Retina (tissue), 1 donor: ENCODE measurements at places on chromosomes 2 and 18.
A peak's percentile ranks its signal among the peaks of the same experiment; 100 is the strongest.

- DNase-seq, result no peak
Observed at GRCh38 chr2:174781996-174782395, 17.7 kb upstream of the CHRNA1 start.

DNA sequence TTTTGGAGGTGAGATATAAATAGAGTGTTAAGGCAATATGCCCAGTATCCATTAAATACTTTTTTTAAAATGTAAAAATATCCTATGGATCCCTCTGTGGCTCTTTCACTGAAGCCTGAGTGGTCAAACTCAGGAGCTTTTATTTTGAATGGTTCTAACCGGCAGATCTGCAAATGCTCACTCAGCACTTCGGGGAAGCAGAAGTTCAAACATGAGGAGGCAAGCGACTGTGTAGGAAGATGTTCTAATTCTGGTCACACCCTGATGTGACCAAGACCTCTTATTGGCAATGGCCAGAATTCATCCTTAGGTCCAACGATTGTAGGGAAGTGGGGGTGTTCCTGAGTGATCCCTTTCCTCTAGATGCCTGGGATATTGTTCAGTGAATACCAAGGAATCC, 168.8 kb downstream of the CDCA7 start:
- DNase-seq, result no peak

- no peak for DNase-seq
Observed at GRCh38 chr2:227804975-227805374, 8.7 kb upstream of the CCL20 start.

DNA sequence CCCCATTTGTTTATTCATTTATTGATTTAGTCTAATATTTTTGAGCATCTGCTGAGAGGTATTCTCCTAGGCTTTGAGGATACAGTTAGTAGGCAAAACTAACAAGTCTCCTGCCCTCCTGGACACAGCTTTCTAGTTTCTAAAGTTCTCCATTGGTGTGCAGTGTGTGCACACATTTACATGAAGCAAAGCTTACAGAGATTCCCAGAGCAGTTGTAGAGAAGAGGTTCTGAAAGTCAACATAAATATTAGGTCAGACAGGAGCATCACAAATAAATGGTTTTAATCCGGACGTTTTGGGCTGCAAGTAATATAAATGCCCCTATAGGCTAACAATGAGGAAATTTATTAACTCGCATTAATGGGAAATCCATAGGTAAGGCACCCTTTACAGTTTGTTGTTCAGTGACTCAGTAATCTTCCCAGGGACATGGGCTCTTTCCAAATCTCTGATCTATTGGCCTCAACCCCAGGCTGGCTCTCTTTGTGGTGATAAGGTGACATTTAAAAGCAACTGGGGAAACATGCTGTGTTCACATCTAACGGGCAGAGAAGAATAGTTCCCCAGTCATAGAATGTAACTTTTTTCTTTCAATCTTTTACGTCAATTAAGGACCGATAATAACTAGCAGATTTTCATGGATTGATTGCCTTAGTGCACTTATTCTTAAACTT, 407.2 kb downstream of the PTPRM start:
- DNase-seq, result no peak

GRCh38 chr2:105783151-105783738, 38.5 kb downstream of the NCK2 start:
- no peak for DNase-seq

- DNase-seq, result peak; percentile 87
Observed at GRCh38 chr2:1591978-1592907, 152.1 kb downstream of the PXDN start.

- no peak for DNase-seq
Observed at GRCh38 chr2:228410061-228410460, 228.6 kb upstream of the SPHKAP start.

DNA sequence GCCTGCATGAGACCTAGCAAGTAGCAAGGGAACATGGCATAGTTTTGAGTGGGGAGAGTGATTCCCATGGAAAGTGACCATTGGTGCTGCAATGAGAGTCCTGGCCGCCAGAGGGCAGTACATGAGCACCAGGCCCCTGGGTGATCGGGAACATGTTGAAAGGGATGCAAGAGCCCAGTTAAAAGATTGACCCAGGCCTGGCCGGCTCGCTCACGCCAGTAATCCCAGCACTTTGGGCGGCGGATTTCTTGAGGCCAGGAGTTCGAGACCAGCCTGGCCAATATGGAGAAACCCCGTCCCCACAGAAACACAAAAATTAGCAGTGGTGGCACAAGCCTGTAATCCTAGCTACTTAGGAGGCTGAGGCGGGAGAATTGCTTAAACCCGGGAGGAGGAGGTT, 22.2 kb downstream of the FAP start:
- DNase-seq, result peak; percentile 30

- no peak for DNase-seq
Observed at GRCh38 chr2:19579461-19579860, 221.0 kb upstream of the OSR1 start.

GRCh38 chr2:197251576-197251975, 59.0 kb downstream of the ANKRD44 start:
- DNase-seq, result no peak

DNA sequence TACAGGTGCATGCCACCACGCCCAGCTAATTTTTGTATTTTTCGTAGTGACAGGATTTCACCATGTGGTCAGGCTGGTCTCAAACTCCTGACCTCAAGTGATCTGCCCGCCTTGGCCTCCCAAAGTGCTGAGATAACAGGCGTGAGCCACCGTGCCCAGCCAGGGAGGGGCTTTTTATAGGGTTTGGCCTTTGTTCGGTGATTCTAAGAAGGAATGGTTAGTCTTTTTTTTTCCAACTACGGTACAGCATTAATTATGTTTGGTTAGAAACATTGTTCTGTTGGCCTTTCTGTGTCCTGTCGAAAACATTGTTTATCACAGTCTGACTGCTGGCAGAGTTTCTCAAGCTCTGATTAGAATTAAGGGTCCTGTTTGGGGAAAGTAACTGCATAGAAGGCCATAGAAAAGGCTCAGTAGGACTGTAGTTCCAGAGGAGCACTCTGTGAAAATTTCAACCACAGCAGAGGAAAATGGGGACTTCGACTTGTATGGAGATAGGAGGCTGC, 19.3 kb upstream of the SMCHD1 start:
- DNase-seq, result no peak

DNA sequence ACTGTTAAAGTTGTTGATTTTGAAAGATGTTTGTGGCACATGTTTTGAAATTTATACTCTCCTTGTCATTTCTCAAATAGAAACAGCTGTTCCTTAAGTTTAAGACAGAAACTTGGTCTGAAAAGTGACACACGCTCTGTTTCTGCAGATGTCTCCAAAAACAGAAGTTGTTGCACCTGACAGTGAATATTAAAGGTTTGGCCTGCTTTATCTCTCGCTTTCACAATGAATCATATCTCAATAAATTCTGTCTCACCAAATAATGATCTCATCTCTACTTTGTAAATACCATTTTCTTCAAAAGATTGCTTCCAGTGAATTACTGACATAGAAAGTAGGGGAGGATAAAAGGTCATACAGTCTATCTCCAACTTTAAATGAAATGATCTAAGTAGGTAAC, 294.9 kb upstream of the SYT4 start:
- DNase-seq, result no peak

GRCh38 chr2:206993396-206993911, 54.1 kb downstream of the CPO start:
- DNase-seq, result no peak

- no peak for DNase-seq
Observed at GRCh38 chr18:3923750-3924149, 473.8 kb downstream of the TGIF1 start.

DNA sequence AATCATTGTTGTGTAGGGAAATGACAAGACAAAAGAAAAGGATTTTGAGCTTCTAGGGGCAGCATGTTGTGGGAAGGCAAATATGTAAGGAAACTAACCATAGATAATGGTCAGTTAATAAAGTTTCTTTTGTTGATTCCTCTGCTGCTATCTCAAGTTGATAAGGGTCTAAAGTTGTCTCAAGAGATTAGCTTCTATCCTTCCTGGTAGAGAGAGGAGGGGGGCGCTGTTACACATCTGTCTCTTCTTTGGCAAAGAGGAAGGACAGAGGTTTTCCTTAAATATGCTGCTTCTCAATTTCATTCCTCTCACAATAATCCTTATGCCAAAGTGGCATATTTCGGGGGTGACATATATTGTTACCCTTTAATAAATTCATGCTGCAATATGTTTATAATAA, 944.0 kb downstream of the DPP10 start:
- DNase-seq, result no peak
